ENCODE measurements at places on chromosomes 5 and 9.
A peak's percentile ranks its signal among the peaks of the same experiment; 100 is the strongest.

DNA sequence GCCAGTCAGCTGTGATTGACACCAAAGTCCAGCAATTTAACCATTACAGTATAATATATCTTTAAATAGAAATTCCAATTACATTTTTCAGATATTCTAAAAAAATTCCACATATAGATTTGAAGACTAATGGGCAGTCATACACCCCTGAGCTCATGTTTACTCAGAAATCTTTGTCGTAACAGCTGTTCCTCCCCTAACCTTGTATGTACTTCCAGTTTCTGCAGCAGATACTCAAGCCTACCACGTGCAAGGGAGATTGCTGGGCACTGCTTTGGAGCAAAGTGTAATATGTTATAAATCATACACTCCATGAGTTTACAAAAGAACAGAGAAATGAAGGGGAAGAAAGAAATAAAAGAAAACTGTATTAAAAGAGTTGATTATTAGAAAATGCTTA is 241.2 kb downstream of the TRIM32 start:
- DNase-seq: no peak

GRCh38 chr9:84340535-84340934 is at the start of gene SLC28A3:
TSS of gene SLC28A3 (minus strand) at chr9:84340758. CDS start at chr9:84340633, 125 bp downstream.
- DNase-seq: no peak

- DNase-seq: peak; percentile 40
These were observed 175.1 kb upstream of the MAP1B start for GRCh38 chr5:71932131-71932654.

DNA sequence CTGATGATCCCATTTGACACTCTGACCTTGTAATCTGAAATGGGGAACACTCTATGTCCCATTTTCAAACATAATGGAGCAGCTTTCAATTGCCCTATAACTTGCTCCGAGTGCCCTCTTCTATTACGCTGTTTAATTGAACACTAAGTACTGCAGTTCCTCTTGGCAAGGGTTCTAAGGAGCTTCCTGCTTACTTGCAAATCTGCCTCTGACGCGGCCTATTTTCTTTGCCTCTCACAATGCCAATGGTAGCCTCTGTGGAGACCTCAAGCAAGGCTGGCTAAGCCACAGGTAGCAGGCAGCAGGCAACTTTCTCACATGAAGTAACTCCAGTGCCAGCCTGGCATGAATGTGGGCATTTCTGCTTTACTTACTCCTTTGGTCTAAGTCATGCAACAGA is 443.4 kb upstream of the TRPC7 start:
- no peak for DNase-seq

GRCh38 chr5:155978850-155979249 is 348.1 kb upstream of the SGCD start:
- no peak for DNase-seq

DNA sequence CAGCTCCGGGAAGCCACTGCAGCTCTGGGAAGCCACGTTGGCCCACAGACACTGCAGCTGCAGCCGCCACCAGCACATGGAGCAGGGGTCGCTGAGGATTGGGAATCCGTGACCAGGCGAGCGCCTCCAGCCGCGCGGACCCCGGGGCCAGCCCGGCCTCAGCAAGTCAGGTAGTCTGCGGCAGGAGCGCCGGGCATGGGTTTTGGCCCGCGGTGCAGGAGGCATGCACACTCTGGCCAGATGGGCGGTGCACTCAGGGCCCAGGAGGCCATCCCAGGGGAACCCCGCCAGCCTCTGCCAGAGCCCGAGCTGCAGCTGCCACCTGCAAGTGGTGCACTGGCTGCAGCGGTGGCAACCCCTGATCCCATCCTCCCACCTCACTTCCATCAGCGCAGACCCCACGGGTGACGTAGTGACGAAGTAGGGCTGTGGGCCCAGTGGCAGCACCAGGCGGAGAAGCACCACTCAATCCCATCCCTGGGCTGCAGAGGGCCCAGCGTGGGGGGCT is 368.3 kb upstream of the SPATA31A5 start:
- no peak for DNase-seq

- DNase-seq: no peak
These were observed 102.2 kb downstream of the SERINC5 start for GRCh38 chr5:80153586-80154126.

GRCh38 chr9:79221084-79221483 is 350.7 kb upstream of the TLE4 start:
- no peak for DNase-seq

GRCh38 chr5:98483301-98483685 is 290.2 kb upstream of the RGMB start:
- DNase-seq: no peak

- DNase-seq: no peak
These were observed at the start of gene CAVIN4 for GRCh38 chr9:100577776-100578448. TSS of gene CAVIN4 (plus strand) at chr9:100578079. CDS start at chr9:100578144, 65 bp downstream.

DNA sequence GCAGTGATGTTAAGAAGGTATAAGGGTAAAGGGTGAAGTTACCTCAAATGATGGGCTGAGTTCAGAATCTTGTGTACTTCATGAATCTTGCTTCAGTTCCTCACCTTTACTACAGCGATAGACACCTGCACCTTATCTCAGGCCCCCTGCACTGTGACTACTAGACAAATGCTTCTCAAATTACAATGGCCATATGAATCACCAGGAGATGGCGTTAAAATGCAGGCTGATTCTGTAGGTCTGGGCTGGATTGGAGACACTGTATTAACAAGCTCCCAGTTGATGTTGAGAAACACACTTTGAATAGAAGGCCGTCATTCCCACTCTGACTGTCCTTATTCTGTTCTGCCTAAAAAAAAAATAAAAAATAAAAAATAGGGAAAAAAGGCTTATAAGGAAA is 29.8 kb downstream of the TARS1 start:
- peak; percentile 8 for DNase-seq

- peak; percentile 11 for DNase-seq
These were observed 10.0 kb upstream of the ZNF131 start for GRCh38 chr5:43110606-43111170.

GRCh38 chr5:95114305-95114704 is 170.6 kb downstream of the MCTP1 start:
- no peak for DNase-seq

GRCh38 chr5:107601076-107601475 is 69.7 kb downstream of the EFNA5 start:
- DNase-seq: no peak

- peak; percentile 58 for DNase-seq
These were observed 92.8 kb downstream of the MVB12B start for GRCh38 chr9:126419475-126419874.

GRCh38 chr5:143501310-143502044 is 98.0 kb upstream of the NR3C1 start:
- no peak for DNase-seq

DNA sequence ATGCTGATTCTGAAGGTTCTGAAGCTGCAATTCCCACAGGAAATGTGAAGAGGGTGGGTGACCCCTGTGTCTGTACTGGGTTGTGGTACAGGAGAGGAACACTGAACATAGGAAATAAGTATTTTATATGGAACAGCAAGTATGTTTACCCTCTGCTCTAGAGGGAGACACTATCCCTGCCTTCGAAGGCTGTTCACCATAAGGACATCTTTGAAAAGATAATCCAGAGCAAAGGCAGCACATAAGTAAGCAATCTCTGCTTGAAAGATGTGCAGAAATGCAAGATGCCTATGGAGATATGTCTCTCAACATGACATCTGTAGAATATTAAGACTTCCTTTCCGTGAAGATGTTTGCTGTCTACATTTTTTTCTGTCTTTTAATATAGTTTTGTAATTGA is 184.4 kb upstream of the EFNA5 start:
- DNase-seq: no peak

GRCh38 chr9:95572381-95573151 is 55.8 kb upstream of the PTCH1 start:
- no peak for DNase-seq

DNA sequence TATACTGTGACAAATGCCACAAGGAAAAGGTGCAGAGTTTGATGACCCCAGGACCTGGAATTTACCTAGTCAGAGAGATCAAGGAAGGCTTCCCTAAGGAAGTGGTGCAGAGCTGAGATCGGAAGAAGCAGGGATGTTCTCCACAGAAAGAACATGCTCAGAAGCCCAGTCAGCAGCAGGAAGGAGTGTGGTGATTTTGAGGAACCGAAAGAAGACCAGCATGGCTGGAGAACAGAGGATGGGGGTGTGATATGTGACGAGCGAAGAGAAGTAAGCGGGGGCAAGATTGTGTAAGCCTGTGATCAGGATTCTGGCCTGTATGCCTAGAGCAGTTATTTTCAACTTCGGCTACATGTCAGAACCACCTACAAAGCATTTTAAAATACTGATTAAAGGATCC is 18.7 kb upstream of the PIK3R1 start:
- no peak for DNase-seq

DNA sequence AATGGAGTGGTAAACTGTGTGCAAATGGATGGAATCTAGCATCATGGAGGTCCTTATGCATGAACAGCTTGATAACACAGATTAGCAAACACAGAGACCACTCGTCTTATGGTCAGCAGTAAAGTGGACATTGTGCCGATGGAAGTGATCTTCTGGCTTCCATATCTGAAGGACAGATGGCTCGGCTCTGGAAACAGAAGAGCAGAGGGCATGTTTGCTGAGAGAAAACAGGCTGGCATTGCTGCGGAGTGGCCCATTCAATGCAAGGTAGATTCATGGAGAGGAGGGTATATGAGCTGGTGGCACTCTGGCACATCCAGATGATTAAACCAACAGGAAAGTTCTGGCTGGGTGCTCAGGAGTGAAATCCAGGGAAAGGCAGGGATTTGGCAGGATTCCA is 513.2 kb downstream of the DIRAS2 start:
- DNase-seq: no peak

- no peak for DNase-seq
These were observed 103.3 kb downstream of the CWC27 start for GRCh38 chr5:64872044-64872443.
